ENCODE measurements at places on chromosomes 16 and 17.
A peak's percentile ranks its signal among the peaks of the same experiment; 100 is the strongest.

- DNase-seq, result no peak
These were observed 26.7 kb upstream of the MRC2 start for GRCh38 chr17:62600805-62601204.

GRCh38 chr17:50659179-50659578 is 24.5 kb downstream of the ABCC3 start:
- DNase-seq, result no peak

- DNase-seq, result no peak
These were observed 39.3 kb downstream of the TSC2 start for GRCh38 chr16:2086812-2087747.

- DNase-seq, result peak; percentile 73
These were observed 30.7 kb downstream of the CDRT4 start for GRCh38 chr17:15436473-15437302.

DNA sequence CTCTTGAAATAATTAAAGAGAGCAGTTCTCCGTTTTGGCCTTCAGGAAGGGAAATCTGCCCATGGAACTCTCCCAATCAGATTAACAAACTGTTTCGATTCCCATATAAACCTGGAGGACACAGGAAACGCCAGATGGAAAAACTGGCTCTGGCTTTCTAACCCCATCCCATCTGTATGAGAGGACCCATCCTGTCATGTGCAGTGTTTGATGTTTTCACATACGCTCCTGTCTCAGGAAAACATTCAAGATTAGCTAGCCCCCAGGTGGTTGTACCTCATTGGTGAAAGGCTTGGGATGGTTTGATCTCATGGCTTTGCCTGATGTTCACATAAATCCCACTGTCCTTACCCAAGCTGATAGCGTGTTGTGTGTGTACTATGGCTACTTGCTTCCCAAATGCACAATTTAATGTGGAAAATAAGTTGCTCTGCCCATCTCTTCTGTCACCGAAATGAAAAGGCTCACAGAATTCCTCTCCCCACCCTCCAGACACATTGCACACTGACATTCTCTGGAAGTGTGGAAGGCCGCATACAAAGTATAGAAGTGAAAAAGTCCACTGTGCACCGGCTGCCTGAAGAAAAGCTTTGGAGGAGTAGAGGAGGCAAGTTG is 18.2 kb upstream of the ERN1 start:
- DNase-seq, result peak; percentile 40

- no peak for DNase-seq
These were observed 1.2 kb downstream of the RNF213 start for GRCh38 chr17:80261895-80262279.

DNA sequence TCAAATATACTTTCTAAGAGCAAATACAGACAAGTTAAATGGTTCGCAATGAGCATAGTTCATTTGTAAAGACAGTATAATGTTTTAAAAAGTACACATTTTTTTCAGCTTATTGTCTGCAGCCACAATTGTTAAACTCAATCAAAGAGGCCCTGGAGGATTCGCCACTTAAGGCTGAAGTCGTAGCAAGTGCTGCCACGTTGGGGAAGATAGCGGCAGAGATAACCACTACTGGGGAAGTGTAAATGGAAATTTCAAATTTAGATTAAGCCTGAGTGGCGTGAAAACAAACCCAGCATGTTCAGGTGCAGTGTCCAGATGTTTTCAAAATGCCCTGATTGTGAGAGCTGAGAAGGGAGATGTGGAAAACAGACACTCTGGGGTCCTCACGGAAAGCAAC is 8.4 kb downstream of the PMP22 start:
- DNase-seq, result peak; percentile 63

GRCh38 chr17:48755356-48755755 is 26.8 kb upstream of the HOXB13 start:
- DNase-seq, result no peak

GRCh38 chr17:4033751-4034251 is 69.6 kb upstream of the ATP2A3 start:
- DNase-seq, result no peak

DNA sequence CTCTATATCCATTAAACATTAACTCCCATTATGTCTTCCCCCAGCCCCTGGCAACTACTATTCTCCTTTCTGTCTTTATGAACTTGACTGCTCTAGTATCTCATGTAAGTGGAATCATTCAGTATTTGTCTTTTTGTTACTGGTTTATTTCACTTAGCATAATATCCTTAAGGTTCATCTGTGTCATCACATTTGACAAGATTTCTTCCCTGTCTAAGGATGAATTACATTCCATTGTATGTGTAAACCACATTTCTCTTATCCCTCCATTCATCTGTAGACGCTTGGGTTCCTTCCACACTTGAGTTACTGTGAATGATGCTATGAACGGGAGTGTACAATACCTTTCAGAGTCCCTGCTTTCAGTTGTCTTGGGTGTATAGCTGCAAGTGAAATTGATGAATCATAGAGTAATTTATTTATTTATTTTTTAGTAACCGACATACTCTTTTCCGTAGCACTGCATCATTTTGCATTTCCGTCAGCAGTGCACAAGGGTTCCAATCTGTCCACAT is 399.7 kb upstream of the RBFOX1 start:
- DNase-seq, result no peak

DNA sequence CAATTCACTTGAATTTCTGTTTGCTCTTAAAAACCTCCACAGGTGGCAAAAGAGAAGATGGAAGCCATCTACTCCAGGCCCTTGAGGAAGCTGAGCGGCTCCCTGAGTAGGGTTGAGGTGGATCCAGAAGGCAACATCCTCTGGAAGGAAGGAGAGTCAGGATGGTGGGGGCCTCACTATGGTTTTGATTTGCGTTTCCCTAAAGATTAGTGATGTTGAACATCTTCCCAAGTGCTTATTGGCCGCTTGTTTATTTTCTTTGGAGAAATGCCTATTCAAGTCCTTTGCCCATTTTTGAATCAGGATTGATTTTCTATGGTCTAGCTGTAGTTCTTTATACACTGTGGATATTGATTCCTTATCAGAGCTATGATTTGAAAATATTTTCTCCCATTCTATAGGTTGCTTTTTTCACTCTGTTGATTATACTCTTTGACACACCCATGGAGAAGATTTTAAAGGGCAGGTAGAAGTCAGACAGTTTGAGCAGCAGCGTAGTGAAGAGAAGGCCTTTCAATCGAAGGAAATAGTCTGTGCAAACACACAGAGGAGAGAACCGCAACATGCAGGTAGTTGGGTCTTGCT is 58.6 kb downstream of the WSB1 start:
- DNase-seq, result no peak

- no peak for DNase-seq
These were observed 122.5 kb downstream of the XYLT1 start for GRCh38 chr16:17348042-17348783.

Data from mesendoderm (in vitro differentiated cells).